ENCODE measurements at places on chromosomes 2 and 18.

DNA sequence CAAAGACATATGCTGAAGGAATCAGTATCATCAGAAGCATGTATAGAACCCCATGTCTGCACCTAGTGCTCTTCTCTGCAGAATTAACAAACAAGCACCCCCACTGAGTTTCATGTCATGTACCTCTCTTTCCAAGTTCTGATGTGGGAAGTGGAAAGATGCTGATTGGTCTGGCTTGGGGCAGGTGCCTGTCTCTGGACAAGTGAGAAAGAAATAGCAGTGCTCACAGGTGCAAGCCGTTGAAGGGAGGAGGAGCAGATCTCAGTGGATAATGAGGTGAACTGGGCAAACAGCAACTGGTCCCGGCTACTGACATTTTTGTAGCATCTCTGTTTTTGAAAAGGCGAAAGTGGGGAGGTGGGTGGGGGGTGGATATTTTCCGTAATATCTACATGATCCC lies 17.5 kb upstream of the ACVR1 start:
- no peak for DNase-seq

DNA sequence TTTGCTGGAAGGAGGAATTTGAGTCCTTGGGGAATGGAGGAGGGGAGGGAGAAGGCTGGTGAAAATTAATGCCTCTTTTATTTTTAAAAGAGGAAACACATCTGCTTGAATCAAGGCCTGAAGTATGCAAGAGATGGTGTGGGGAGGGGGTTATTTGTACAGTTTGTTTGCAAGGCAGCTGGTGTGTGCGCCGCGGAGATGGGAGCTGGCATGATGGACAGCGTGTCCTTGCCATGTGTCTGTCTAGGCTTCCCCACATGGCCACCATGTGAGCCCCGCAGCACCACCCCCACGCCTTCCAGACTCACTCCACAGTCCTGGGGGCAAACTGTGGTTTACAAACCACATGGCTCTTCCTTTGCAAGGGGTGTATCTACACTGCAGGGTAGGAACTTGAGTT lies 154.8 kb upstream of the APCDD1 start:
- no peak for DNase-seq

GRCh38 chr18:7004009-7004408 lies 113.6 kb downstream of the LAMA1 start:
- DNase-seq, result no peak

DNA sequence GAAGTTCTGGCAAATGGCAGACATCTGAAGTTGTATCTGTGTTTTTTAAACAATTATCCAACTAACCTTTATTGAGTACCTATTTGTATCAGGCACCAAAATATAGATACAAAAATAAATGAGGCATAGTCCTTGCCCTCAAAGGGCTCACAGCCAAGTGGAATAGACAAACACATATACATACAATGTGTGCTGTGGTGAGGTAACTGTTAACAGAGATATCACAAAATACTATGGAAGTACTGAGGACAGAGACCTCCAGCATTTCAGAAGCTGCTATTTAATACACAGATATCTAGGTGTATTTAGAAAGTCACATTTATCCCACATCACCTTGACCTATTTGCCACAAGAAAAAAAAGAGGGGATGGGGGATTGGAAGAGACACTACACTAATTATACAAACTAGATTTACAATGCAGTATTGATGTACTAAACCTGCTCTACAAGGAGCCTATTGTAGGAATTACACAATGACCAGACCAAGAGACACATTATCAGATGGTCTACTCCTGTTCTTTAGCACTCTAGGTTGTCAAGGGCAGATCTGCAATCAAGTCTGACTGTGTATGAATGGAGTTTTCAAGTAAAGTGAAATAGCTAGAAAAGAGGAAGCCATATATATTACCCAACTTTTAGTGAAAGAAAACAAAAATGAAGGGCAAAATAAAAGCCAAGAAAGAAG lies 62.2 kb downstream of the SPIRE1 start:
- DNase-seq, result no peak

DNA sequence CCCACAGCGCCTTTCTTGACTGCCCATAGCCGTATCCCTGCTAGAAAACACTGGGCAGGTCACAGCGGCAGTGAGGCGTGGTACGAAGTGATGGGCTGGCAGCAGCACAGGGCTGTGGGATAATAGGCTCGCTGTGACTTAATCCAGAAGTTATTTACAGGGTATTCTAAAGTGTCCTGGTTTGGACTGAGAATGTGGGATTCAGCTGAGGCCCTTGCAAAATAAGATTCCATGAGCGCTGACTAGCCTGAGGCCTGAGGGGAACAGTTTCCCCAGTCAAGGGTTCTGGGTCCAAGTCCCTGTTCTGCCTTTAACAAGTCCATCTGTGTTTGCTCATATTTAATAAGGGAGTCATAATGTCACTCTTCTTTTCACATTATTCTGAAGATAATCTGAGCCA lies 34.6 kb downstream of the SETBP1 start:
- DNase-seq, result no peak

DNA sequence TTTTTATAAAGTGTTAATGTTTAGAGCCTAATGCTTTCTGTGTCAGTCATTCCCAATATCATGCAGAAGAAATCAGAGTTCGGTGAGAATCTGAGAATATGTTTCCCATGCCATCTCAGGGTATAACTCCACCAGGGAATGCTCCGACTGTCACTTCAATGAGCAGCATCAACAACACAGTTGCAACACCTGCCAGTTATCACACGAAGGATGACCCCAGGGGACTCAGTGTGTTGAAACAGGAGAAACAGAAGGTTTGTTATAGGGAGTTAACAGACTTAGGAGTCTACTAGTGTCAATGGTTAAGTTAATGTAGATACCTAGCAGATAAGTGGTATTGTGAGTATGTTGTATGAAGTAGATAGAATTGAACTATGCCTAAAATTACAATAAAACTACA lies 31.0 kb downstream of the VAPA start:
- DNase-seq, result no peak

- no peak for DNase-seq
Observed at GRCh38 chr2:77800410-77800809, 278.2 kb upstream of the LRRTM4 start.

DNA sequence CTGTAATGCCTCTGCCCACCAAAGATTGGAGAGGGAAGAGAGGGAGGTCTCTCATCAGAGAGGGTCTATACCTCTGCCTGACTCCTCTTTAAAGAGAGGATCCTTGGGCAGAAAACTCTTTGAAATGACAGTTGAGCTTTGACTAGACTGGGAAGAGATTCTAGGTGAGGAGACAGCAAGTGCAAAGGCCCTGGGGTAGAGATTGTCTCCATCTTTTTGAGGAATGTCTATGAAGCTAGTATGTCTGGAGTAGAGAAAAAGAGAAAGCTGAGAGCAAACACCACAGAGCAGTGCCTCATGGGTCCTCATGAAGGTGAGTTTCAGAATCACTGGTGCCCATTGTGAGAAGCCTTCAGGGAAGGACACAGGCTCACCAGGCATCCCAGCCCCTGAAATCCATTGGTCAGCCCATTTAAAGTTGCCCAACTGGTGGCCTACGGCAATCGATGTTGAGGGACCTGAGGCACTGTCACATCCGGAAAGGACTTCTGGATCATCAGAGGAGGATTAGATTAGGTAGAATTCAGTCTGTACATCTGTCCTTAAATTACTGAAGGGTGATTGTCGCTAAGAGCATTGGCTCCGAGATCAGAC lies 31.5 kb downstream of the LBH start:
- no peak for DNase-seq

GRCh38 chr18:23718243-23718720 lies 29.0 kb downstream of the LAMA3 start:
- no peak for DNase-seq

DNA sequence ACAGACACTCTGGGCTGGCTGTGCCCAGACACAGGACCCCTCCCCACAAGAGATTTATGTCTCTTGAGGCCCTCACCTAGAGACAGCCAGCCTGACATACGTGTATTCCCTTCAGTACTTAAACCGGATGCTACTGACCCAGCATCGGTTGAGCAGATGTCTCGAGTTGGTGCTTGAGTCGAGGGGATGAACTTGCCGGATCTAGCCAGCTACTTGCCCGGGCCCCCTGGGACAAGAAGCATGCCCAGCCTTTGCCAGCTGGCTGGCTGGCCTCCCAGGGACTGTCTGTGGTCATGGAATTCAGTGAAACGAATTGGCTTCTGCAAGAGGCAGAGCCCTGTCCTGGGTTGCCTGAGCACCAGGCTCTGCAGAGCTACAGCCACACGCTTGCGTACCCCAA lies 36.0 kb downstream of the DNMT3A start:
- no peak for DNase-seq

- DNase-seq, result no peak
Observed at GRCh38 chr18:57057890-57058289, 89.0 kb upstream of the BOD1L2 start.

DNA sequence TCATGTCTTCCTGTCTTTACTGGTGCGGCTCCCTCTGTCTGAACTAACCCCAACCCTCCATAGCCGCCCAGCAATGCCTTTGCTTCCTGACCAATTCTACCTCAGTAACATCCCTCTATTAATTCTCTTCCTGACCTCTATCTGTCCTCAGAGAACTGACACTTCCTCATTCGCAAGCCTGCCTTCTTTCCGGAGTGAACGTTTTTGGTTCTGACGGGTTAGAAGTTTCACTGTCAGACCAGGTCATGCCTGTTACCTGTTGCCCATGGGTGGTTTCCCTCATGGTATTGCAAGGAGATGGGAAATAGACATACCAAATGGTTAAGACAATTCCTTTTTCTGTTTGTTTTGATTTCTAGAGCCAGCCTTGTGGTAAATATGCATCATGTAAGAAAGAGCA lies 453.4 kb upstream of the SLC14A2 start:
- DNase-seq, result no peak

All from T follicular helper cell (primary cell).